H4 (cell line): ENCODE measurements at places on chromosomes 6 and 20. TPM values are rescaled to one million over a fixed set of nuclear protein-coding genes. Genes with fewer than 3 reads are reported as not detected.
A peak's percentile ranks its signal among the peaks of the same experiment; 100 is the strongest.

DNA sequence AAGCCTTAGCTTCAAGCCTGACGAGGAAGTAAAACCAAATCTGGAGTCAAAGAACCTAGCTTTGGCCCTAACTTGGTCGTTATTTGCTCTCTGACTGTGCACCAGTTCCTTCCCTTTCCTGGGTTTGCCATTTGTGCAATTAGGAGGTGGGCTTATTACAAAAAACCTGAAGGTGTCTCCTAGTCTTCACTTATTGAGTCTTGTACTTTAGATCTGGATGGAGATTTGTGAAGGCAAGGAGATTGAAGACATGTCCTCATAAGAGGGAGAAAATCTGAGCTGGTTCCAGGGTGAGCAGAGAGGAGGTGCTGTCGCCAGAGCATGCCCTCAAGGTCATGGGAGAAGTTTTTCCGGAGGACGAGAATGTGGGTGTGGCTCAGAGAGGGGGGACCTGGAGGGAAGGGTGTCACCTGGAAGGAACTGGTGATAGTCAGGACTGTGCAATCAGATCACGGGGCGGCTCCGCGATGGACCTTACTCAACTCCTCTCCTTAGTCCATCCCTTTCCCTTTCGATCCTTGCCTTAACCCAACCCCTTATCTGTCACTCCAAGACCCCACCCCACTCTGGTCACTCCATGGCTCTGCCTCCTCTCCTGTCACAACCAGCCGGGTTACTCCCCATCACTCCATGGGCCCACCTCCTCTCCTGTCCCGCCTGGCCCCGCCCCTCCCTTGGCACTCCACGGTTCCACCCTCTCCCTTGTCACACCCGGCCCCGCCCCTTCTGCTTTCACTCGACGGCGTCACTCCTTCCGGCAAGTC is 588 bp upstream of the ACSS2 start:
- DNase-seq = peak; percentile 95

GRCh38 chr20:40232273-40232672 is 456.8 kb downstream of the MAFB start:
- DNase-seq = no peak

DNA sequence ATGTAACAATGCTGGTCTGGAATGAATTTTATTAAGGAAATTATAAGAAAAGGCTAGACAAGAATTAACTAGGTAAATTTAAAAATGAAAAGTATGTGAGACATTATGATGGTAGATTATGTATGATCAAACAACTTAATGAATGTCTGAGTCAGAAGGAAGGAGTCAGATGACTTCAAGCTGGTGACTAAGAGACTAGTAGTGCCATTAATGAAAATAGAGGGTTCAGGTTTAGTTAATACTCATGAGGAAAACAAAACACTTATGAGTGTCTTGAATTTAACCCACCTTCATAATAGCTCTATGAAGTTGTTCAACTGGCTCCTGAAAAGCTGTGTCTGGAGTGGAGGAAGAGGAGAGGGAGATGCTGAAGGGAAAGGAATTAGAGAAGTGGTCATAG is 256.3 kb downstream of the ADGRB3 start:
- DNase-seq = no peak

DNA sequence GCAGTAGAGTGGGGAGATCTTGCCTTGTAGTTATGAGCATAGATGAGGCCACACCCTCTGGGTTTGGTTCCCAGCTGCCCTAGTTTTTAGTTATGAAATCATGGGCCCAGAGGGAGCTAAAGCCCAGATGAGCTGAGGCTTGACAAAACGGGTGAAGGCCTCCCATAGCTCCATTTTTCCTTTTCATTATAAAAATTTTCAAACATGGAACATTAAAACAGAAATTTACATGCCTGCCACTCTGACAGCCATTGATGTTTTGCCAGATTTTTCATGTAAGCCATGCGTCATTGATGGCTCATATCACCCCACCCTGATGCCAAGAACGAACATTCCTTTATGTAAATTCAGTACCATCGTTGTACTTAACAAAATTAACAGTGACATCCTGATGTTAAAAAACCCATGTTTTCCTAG is 67.9 kb downstream of the IGF2R start:
- DNase-seq = no peak

EEF1A2 gene
- total RNA-seq = 181 and 233 TPM in 2 replicates

ABHD16A gene
- total RNA-seq = 28.0 and 34.6 TPM in 2 replicates

EGFL8 gene
- 0.43 and 1.7 TPM in 2 replicates for total RNA-seq

RANBP9 gene
- 15.7 and 18.7 TPM in 2 replicates for total RNA-seq

MUCL3 gene
- not detected in 2 replicates for total RNA-seq
